ENCODE measurements at places on chromosomes 2 and 18.

GRCh38 chr18:55605733-55606338 is 17.8 kb upstream of the TCF4 start:
- no peak for DNase-seq

DNA sequence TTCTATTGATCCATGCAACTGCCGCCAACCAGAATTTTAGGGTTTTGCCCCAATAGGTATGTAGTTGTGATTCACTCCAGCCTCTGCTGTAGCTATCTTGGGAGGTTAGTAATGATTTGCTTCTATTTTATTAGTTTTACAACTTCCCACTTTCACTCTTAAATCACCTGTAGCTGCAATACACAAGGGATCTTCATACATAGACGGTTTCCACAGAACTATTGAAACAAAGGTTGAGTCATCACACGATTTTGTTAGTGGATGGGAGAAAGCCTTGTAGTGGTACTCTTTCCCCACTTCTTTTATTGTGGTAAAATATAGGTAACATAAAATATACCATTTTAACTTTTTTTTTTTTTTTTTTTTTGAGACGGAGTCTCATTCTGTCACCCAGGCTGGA is 104.2 kb upstream of the SPRED2 start:
- no peak for DNase-seq

DNA sequence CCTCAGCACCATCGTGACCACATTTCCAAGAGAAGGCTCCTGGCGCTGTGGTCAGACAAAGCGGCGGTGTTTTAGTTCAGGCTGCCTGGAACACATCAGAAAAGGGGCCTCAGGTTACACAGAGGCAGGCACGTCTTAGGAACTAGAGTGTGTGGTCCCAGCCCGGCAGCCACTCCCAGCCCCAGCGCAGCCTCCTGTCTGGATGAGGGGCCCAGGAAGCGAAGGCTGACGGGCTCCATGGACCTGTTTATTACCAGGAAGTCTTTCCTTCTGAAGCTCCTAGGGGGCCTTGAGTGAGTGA is 10.0 kb upstream of the GPR55 start:
- DNase-seq: no peak

DNA sequence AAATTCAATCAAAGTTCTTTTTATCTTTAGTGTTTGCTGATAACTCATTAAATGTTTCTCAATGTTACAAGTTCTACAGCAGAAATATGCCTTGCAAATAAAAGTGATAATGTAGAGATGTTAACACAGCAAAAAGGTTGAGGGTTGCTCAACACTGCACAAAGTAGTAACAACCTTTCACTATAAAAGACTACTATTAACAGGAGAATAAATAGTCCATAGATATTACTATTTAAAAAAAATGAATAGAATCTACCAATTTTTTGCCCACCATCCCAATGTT is 378.1 kb downstream of the RBM43 start:
- no peak for DNase-seq

- no peak for DNase-seq
Measured at GRCh38 chr2:16664052-16664731, 1.4 kb downstream of the CYRIA start.

- DNase-seq: no peak
Measured at GRCh38 chr18:74399091-74399887, 57.8 kb downstream of the DIPK1C start.

GRCh38 chr2:128169497-128169896 is 78.5 kb downstream of the UGGT1 start:
- no peak for DNase-seq

DNA sequence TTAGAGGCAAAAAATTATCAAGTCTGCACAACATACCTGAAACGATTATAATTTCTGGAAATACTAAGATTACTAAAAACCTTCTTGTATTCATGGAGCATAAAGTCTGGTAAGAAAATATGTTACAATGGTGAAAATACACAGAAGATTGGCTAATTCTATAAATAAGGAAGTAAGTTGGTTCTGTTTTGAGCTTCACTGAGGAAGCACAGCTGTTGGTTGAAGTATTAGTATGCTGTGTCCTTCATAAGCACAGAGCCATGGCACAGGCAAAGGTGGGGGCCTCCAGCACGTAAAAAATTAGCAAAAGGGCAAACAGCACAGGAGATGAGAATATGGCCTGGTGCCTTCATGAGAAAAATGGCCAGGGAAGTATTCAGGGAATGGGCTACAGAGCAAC is 40.4 kb upstream of the ANKRD62 start:
- DNase-seq: no peak

GRCh38 chr2:138723196-138723987 is 56.8 kb downstream of the NXPH2 start:
- no peak for DNase-seq

DNA sequence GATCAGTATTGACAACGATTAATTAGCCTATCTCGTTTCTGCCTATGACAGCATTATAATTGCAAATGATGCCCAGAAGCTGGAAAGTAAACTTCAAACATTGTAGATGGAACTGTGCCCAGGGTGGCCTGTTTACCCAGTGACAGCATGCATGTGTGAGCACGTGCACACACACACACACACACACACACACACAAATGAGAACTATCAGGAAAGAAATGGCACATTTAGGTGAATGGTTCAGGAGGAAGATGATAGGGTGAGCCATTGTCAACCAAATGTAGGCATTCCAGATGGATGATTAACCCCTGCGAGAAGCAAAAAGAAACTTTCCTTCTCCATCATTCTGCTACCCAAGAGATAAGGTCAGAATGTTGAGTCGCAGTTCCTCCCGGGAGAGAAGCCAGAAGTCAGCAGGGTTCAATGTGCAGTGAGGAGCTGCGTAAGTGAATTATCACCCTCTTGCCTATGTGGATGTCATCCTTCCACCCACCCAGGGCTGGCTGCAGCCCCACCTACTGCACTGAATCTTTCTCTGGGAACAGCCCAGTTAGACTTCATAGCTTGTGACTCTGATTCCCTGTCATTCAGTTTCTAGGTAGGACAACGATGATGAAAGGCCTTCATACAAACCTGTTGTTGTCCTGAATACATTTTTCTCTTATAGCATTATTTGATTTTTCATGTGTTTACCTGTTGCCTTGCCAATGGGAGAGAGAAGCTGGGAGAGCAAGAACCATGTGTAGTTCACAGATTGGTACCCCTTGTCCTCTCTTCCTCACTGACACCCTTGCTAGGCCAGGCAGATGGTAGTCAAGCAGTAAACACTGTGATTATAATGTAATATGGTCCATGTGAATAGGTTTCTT is 3.5 kb upstream of the APOB start:
- DNase-seq: no peak

DNA sequence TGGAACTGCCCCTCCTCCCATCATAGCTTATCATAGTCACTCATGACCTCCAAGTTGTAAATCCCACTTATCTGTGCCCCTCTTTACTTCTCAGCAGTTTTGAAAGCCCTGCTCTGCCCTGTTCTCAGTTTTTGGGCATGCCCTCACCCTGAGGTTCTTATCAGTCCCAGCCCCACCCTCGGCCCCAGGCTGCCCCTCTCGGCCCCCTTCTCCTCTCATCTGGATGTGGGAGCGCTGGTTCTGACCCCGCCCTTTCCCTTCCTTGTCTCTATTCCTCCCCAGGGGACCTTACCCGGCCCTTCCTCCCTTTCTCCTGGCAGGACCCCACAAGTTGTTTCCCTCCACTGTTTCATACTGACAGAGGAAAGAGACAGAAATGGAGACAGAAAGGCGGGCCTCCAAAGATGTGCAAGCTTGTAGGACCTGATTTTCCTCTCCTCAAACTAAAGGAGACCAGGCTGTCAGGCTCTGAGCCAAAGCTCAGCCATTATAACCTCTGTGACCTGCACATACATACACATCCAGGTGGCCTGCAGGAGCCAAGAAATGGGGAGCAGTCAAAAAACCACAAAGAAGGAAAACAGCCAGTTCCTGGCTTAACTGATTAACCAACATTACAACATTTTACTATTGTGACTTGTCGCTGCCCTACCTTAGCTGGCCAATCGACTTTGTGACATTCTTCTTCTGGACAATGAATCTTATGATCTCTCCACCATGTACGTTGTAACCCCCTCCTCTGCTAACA is 171.0 kb upstream of the HS6ST1 start:
- no peak for DNase-seq

GRCh38 chr18:4789506-4789905 is 334.4 kb upstream of the DLGAP1 start:
- no peak for DNase-seq

DNA sequence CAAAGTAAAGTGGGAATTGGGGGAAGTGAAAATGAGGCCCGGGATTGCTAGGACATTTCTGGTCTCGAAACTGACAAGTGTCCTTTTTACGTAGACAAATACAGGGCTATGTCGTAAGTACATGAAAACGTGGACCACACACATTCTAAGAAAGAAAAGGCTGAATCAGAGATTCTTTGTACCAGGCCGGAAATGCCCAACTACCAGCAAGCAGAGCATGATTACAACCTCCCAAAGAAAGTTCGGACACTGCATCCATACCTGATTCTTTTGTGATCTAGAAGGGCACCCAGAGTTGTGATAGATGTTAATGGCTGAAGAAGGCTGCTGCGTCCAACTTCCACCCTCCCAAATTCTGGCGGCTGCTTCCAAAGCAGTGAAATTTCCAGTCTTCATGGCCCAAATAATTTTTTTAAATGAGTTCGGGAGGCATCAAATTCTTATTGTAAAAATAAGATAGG is 1.7 kb downstream of the RBMS1 start:
- no peak for DNase-seq

- DNase-seq: no peak
Measured at GRCh38 chr2:227886149-227886548, 14.7 kb downstream of the DAW1 start.

DNA sequence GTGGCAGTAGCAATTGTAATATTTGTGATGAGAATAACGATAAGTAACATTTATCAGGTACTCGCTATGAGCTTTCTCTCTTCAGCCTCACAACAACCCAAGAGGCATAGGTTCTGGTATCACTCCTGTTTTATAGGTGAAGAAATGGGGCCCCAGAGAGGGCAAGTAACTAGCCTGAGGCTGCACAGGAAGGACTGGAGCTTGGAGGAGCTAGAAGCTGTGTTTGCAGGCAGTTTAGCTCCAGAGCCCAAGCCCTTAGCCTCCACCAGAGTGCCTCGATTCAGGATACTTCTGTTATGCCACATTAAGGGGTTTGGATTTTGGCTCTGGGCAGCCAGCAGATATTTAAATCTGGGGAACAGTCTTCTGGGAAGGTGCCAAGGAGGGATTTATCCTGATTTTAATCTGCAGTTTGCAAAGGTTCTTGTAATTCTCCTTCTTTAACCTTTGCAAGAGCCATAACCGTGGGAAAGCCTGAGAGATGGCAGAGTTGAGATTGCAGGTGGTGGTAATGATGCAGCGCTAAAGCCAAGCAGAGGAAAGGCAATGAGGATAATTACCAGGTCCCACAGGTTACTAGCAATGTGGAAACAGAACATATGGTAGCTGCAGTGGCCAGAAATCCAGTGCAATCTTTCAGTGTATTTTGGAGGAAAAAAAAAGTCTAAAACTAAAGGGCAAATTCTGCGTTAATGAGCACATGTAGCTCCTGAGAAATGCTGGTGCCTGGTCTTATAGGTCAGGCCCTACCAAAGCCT is 9.1 kb downstream of the MOCOS start:
- DNase-seq: no peak

GRCh38 chr2:230814616-230815015 is 50.1 kb upstream of the ITM2C start:
- no peak for DNase-seq

DNA sequence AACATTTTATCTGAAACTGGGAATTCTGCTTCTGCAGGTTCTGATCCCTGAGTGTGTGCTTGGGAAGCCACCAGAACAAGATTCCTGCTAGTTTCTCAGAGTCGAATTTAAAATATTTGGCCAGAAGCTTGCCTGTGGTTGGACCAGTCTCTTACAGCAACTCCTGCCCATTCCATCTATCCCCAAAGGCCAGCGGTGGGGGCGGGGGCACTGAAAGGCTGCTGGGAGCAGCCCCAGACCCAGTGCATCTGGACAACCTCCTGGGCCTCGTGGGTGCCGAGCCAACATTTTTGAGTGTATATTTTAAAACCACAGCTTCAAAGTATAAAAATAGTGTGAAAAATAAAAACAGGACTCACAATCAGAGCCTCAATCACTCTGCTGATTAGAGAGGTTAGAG is 38.6 kb upstream of the ZFP36L2 start:
- DNase-seq: no peak

DNA sequence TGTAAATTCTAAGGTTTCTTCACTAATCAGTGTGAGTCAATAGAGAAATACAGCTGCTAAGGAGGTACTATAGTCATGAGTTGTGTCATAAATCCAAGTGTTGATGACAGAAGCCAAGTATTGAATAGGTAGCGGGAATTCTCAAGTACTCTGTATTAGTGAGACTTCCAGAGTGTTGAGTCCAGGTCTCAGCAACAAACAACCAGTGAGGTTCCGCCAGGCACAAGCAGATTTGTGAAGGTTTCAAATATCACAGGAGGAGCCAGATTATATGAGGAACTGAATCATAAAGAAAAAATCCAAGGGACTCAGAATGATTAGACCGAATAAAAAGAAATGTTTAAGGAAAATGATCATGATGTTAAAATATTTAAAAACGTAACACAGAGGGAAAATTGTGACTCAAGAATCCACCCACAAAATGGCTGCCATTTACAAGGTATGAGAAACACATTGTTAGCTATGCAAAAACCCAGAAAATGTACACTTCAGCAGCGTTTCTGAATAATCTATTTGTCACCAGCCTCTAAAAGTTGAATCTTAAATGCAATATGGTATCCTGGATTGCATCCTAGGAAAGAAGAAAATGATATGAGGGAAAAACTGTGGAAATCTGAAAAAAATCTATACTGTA is 27.3 kb upstream of the EVA1A start:
- no peak for DNase-seq

- DNase-seq: no peak
Measured at GRCh38 chr18:79335833-79336360, 59.8 kb upstream of the NFATC1 start.

DNA sequence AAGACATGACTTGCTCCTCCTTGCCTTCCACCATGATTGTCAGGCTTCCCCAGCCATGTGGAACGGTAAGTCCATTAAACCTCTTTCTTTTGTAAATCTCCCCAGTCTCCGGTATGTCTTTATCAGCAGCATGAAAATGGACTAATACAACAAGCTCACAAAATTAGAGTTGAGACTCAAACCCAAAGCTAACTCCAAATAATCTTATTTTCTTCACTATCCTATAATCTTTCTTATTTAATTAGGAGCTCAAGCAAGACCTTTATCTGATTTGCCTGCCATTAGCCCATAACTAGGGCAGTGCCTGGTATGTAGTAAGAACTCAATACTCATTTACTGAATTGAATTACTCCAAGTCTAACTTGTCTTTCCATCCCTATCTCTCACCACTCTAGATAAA is 289.2 kb downstream of the SUCLG1 start:
- DNase-seq: no peak

Measured in activated CD4-positive, alpha-beta T cell treated with anti-CD3 and anti-CD28 coated beads for 24 hours (primary cell).